ENCODE measurements at places on chromosomes 12 and 14.

DNA sequence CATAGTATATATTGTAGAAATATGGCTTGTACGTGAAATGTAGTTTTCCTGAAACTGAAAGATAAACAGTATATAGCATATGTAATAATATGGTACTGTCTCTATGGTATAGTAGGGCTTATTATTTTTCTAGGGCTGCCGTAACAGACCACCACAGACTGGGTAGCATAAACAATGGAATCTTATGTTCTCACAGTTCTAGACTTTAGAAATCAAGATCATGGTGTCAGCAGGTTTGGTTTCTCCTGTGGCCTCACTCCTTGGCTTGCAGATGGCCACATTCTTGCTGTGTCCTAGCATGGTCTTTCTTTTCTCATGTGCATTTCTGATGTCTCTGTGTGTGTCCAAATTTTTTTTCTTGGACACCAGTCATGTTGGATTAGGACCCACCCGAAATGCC lies 155.8 kb downstream of the TMTC2 start:
- DNase-seq = no peak

DNA sequence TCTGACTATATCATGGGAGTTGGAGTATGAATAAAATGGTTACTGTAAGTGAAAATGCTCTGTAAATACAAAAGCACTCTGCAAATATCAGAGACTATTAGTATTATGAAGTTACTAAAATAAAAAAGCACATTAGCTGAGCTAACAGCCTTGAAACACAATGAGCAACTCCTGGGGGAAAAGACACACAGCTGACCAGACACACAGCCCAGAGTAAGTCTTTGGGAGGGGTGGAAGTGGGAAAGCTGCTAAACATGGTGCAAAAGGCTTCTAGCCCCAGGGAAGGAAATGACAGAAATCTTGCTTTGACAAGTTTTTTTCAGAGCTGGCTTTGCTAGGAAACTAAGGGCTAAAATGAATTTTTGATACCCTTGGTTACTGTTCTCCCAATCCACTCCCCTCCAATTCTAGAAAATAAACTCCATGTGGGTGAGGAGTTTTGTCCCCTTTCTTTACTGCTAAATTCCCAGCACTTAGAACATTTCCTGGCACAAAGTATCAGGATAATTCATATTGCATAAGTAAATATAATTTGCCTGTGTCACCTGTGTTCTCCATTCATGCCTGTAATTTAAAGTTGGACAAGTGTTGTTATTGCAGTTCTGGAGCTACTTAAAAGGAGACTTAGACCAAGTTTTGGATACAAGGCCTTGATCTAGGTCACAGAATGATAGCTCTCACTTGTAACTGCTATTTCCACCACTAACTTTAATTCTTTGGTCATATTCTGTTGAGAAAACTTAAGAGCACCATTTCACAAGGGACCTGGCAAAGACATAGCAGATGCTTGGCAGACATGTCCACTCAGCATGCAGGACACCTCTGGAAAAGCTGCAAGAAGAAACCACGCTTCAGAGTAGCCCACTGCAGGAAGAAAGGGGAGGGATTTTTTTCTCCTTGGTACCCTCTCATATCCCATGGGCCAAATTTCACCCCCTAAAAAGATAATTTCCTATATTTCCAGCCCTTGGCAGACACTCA lies 19.0 kb upstream of the RAB3IP start:
- DNase-seq = no peak

- DNase-seq = peak; percentile 63
Measured at GRCh38 chr12:29299633-29300032, 81.3 kb downstream of the ERGIC2 start.

DNA sequence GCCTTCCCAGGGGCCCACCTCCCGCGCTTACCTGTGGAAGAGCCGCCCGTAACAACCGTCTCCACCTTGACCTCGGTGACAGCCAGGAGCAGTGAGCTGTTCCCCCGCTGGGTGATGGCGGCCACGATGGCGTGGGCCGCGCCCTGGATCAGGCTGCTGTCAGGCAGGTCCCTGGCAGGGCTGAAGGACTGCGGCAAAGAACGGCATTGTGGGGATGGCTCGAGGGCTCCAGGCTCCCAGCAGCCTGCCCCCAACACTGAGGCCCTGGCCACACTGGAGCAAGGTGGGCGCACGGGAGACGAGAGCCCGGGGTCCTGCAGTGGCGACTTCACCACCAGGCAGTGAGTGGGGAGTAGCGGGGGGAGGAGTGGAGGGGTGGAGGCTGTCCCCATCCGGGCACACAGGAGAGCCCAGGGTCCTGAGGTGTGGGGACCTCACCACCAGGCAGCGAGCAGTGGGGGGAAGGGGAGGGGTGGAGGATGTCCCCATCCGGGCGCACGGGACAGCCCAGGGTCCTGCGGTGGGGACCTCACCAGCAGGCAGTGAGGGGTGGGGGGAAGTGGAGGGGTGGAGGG lies 25.0 kb downstream of the JAG2 start:
- DNase-seq = no peak

DNA sequence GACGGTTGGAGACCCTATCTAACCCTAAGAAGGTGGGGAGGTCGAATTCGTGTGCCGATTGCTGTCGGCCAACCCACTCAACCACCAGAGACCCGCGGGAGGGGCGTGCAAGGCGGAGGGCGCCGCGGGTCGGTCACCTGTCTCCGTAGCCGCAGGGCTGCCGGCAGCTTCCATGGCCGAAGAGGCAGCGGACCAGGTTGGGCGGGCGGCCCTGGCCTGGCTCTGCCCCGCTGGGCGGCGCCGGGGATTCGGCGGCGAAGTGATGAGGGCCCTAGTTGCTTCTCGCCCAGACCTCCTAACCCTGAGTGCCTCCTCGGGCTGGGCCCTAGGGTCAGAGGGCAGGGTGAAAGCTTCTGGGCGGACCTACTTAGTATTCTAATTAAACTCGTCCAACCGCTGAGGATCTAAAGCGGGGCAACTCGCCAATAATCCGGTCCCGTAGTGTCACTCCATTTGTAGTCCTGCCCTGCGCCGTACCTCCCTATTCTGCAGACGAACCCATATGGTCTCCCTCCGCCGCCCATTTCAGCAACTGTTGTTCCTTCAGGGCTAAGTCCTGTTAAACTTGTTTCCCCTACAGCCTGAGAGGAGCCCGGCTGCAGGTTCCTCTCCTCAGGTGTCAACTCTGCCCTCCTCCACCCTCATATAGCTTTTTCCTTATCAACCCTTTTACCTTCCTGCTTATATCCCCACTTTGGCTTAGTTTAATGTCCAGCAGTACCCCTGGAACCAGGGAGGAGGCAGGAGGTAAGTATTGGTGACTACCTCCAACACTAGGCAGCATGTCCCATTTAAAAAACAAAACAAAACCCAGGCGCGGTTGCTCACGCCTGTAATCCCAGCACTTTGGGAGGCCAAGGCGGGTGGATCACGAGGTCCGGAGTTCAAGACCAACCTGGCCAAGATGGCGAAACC lies at the start of gene PYM1:
PYM1 (minus strand) TSS at position 307 of the 915 bp plus-strand sequence; CDS start at position 174, 133 bp downstream.
- DNase-seq = peak; percentile 45

GRCh38 chr14:104527857-104528459 lies 51.6 kb upstream of the C14orf180 start:
- no peak for DNase-seq

DNA sequence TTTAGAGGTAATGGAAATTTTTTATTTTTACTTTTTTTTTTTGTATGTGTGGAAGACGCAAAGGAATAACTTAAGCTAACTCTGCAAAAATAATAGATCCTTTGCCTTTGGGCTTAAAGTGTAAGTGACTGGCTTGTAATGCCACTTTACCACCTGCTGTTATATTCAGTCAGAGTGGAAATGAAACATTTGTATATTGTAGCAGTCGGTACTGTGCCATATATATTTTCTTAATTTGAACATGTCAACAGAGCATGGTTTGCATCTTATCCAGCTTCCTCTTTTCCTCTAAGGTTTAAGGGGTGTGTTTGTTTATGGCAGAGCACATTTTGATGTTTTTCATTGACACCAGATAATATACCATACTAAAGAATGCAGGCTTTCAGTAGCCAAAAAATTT lies 176.6 kb downstream of the TRHDE start:
- no peak for DNase-seq

GRCh38 chr14:97626088-97626487 lies 828.9 kb downstream of the VRK1 start:
- DNase-seq = no peak

- no peak for DNase-seq
Measured at GRCh38 chr12:107522692-107523477, 162.7 kb upstream of the PWP1 start.

- no peak for DNase-seq
Measured at GRCh38 chr12:90244232-90244631, 535.6 kb upstream of the ATP2B1 start.

GRCh38 chr12:52630599-52631200 lies 12.3 kb upstream of the KRT73 start:
- DNase-seq = no peak

DNA sequence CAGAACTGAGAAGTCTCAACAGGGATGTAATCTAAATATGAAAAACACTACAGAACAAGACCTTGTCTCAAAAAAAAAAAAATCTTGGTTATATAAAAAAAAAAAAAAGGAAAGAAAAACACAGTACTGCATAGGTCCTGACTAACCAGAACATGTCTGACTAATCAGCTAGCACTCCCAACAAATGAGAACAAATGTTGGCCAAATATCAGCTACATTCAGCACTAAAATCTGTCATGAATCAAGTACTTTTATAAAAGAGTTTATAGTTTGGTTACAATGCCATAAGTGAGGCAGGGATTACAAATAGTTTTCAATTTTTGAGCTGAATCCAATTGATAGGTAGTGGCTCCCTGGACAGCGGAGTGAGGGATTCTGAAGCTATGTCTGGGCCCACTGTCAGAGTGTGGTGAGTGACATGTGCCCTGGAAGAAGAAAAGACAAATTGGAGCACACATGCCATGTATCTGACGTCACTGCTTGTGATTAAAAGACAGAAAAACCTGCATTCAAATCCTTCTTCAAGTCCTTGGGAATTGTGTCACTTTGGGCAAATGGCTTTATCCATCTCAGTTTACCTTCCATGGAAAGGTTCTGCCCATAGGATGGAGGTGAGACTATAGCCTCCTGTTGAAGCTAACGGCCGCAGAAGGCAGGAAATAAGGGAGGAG lies 5.6 kb upstream of the FAM234B start:
- DNase-seq = no peak

DNA sequence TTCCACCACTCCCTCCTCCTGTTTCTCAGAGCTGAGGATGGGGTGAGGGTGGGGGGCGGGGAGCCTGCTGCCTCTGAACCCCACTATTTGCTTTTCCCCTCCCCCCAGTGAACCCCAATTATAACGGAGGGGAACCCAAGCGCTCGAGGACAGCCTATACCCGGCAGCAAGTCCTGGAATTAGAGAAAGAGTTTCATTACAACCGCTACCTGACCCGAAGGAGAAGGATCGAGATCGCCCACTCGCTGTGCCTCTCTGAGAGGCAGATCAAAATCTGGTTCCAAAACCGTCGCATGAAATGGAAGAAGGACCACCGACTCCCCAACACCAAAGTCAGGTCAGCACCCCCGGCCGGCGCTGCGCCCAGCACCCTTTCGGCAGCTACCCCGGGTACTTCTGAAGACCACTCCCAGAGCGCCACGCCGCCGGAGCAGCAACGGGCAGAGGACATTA lies 1.1 kb downstream of the HOXC4 start:
- DNase-seq = no peak

DNA sequence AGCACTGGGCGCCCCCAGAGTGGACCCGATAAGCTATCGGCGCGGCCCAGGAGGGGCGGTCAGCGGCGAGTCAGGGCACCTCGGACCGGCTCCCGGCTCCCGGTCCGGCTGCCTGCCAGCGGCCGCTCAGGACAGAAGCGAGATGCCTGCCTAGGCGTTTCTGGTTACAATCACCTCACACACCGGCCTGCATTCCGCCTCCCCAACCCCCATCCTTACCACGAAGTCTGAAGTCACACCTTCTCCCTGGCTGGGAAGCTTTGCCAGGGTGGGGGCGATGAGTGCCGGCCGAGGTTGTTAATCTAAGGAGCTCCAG lies 42.6 kb upstream of the TBX5 start:
- DNase-seq = no peak

DNA sequence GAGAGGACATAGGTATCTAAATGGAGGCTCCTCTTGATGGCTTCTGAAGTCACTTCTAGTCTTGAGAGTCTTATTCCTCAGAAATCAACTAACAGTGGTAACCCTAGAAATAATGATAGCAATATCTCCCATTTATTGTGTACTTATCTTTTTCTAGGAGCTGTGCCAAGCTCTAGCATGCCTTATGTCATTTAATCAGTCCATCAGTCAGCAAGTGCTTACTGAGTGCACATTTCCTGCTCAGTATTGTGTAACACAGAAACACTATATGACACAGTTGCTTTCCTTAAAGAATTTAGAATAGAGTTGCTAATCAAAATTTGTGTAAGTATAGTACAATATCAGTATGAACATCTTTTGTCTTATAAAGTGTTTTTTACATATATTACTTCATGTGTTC lies 36.6 kb downstream of the KRT76 start:
- DNase-seq = no peak

DNA sequence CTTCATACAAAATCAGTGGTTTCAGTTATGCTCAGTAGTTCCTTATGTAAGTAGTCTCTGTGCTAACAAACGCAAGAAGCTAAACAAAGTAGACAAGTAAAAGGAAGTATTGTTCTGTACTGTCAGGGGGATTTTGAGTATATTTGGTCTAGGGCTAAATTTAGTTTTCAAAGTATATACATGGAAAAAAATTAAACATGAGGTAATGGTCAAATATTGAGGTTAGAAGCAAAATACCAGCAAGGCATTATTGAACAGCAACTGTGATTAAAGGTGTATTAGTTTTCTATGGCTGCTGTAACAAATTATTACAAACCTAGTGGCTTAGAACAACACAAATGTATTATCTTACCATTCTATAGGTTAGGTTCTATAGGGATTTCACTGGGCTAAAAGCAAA lies 18.8 kb downstream of the GNG2 start:
- no peak for DNase-seq

DNA sequence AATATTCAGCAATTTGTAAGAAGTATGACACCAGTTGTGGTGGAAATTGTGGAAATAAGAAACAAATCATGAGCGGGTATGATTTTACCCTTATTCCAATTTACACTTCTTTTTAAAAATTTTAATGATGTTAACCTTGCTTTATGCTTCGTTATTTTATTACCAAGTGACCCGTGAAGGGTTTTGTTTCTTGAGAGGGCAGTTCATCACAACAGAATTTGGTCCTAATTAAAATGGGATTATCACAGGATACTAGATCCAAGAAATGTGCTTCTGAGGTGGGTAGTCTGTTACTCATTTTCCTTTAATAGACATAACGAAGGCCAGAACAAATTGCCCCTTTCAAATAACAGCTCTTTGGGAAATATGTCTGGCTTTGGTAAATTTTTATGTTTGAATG lies 25.5 kb upstream of the RASSF8 start:
- DNase-seq = no peak

All from bone marrow (tissue), 2 donors.